Type B pancreatic cell (in vitro differentiated cells): ENCODE measurements at places on chromosomes 3 and 15.

DNA sequence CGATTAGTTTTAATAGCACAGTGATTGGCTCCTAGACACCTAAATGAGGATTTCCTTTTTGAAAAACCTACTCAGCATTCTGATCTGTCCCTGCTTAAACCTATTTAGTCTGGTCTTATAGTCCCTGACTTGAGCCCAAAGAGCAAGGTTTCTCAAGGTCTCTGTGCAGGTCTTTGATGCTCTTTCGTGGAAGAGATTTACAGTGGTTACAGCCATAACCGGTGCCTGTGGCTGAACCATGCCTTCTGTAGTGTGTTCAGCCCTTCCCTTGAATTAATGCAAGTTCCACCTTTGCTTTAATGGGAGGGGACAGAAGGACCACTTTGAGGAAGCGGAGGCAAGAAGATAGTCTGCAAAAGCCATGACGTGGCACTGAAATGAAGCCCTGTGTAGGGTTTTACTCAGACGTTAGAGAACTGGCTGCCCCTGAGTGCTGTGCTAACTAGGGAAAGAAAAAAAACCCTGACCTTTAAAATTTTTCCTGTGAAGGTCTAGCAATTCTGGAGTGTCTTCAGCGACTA, 43.0 kb downstream of the ZBTB38 start:
- DNase-seq, result no peak
- H3K27me3 ChIP-seq, result no peaks in the 10 kb centered on the region
- H3K36me3 ChIP-seq, result peaks cover 31% of the 10 kb centered on the region
- peaks cover 61% of the 10 kb centered on the region for H3K4me1 ChIP-seq

DNA sequence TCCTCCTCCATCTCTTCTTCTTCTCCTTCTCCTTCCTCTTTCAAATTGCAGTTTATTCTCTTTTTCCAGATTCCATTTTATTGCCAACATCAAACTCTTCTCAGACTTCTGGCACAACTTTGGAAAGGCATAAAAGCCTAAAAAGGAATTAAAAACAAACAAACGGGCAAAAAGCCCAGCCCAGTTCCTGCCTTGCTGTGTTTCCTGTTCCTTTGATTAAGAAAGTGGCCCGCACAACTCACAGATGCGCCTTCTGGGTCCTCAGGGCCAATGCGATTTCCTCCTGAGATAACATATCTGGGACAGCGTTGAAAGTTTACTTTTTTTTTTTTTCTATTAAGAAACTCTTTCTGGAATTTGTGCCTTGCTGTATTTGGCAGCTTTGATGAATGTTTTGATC, 158.7 kb upstream of the UBE3A start:
- H3K27ac ChIP-seq, result no peak overlapping the region
- H3K4me1 ChIP-seq, result no peaks in the 10 kb centered on the region
- H3K4me3 ChIP-seq, result no peak overlapping the region
- H3K27me3 ChIP-seq, result no peaks in the 10 kb centered on the region
- DNase-seq, result no peak
- H3K36me3 ChIP-seq, result no peaks in the 10 kb centered on the region

- H3K27ac ChIP-seq, result no peak overlapping the region
- peaks cover 9% of the 10 kb centered on the region for H3K4me1 ChIP-seq
- no peaks in the 10 kb centered on the region for H3K36me3 ChIP-seq
- peaks cover 18% of the 10 kb centered on the region for H3K27me3 ChIP-seq
Measured at GRCh38 chr3:53510508-53510907, 16.1 kb downstream of the CACNA1D start.

DNA sequence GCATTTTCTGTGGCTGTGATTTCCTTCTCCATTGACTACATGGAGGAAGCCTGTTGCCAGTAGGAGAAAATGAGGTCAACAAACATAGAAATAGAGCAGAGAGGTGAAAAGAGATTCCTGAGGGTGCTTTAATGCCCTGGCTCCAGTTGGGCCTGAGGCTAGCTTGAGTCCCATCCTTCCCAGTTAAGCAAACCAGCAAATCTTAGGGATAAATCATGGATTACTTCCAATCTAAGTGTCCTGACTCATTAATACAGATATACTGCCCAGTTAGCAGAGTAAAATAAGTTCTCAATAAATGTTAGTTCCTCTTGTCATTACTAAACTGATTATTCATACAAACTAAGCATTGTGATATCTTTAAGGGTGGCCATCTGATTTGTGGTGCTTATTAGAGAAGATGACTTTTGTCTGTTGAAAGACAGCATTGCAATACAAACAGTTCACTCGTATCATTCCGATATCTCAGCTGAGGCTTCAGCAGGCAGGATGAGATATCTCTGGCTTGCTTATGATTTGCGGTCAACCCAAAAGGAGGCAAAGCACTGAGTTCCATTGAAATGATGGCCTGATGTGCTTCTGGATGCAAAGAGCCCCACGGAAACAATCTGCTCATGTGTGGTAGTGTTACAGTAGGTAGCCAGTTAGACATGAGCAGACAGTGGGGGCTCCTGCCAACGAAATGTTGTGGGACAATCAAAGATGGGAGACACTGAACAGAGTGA, 6.6 kb upstream of the STARD5 start:
- no peak for DNase-seq
- no peaks in the 10 kb centered on the region for H3K36me3 ChIP-seq
- peaks cover 5% of the 10 kb centered on the region for H3K27me3 ChIP-seq
- no peak overlapping the region for H3K27ac ChIP-seq

GRCh38 chr15:46732060-46732459, 985.2 kb upstream of the SEMA6D start:
- H3K4me3 ChIP-seq, result no peak overlapping the region
- H3K36me3 ChIP-seq, result no peaks in the 10 kb centered on the region
- no peak for DNase-seq
- H3K4me1 ChIP-seq, result no peaks in the 10 kb centered on the region

- no peaks in the 10 kb centered on the region for H3K4me1 ChIP-seq
- no peak for DNase-seq
- peaks cover 5% of the 10 kb centered on the region for H3K27me3 ChIP-seq
Measured at GRCh38 chr15:26073430-26074333, 210.6 kb upstream of the ATP10A start.

DNA sequence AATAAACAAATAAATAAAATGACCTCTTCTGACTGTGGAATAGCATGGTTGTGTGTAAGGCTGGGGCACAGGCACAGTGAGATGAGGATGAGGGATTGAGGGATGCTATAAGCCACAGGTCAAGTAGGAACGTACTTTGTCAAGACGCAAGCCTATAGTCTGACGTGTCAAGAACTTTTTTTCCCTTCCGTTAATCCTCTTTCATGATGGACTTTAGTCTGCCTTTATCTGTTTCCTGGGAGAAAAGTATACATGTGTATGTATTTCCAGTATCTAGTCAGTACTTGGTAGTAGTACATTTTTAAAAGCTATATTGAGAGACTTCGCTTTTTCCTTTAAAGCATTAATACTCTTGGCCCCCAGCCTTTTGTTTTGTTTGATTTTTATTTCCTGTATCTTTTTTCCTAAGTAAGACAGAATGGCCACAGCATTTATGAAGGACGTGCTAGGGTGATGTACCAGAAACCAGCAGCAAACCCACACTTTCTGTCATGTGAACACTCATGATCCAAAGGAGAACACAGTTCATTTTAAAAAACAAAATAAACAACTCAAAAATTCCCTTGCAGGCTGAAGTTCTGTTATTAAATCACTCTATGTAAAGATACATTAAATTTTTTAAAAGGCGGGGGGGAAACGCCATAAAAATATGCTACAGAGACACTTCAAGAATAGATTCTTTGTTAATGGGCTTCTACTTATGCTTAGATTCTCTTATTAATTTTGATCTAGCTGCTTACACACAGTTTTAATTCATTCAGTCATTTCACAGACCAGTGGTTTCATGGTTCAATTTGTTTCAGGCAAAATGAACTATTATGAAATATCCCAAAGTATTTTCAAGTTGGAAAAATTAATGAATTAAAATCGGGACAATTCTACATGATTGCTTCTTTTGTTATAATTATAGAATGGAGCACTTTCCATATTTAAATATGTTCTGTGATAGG, 114.7 kb downstream of the SNRK start:
- H3K4me3 ChIP-seq, result no peak overlapping the region
- H3K4me1 ChIP-seq, result no peaks in the 10 kb centered on the region
- DNase-seq, result no peak
- no peaks in the 10 kb centered on the region for H3K36me3 ChIP-seq
- no peaks in the 10 kb centered on the region for H3K27me3 ChIP-seq

DNA sequence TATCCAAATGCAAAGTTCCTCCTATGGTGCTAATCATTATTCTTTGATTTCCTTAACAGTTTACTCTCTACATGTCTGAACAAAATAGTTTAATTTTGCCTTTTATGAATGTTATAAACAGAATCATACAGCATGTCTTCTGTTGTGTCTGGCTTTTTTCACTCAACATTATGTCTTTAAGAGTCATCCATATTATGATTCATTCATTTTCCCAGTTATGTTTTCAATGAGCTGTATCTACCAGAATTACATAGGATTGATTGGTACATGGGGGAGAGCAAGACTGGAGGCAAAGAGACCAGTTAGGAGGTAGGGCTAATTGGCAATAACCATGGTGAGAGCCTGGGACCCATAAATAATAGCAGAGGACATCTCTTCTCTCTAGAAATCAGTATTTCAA, 16.6 kb upstream of the RAP2B start:
- H3K27ac ChIP-seq, result peak overlapping the region; percentile 46
- H3K36me3 ChIP-seq, result no peaks in the 10 kb centered on the region

- peaks cover 24% of the 10 kb centered on the region for H3K36me3 ChIP-seq
- DNase-seq, result no peak
- H3K4me3 ChIP-seq, result no peak overlapping the region
- no peaks in the 10 kb centered on the region for H3K27me3 ChIP-seq
Measured at GRCh38 chr15:55685286-55685685, 57.7 kb downstream of the PRTG start.

GRCh38 chr3:106473576-106474475, 605.0 kb upstream of the CBLB start:
- H3K27ac ChIP-seq, result no peak overlapping the region
- no peak for DNase-seq
- no peaks in the 10 kb centered on the region for H3K36me3 ChIP-seq
- no peaks in the 10 kb centered on the region for H3K4me1 ChIP-seq
- no peak overlapping the region for H3K4me3 ChIP-seq
- H3K27me3 ChIP-seq, result no peaks in the 10 kb centered on the region

- no peak overlapping the region for H3K27ac ChIP-seq
- H3K4me1 ChIP-seq, result peaks cover 4% of the 10 kb centered on the region
- no peak for DNase-seq
- no peak overlapping the region for H3K4me3 ChIP-seq
- no peaks in the 10 kb centered on the region for H3K36me3 ChIP-seq
Measured at GRCh38 chr15:70777170-70777926, 14.0 kb upstream of the UACA start.

GRCh38 chr15:95734422-95735316, 595.8 kb upstream of the NR2F2 start:
- H3K27me3 ChIP-seq, result no peaks in the 10 kb centered on the region
- H3K27ac ChIP-seq, result peak overlapping the region; percentile 7
- peaks cover 10% of the 10 kb centered on the region for H3K4me1 ChIP-seq
- H3K36me3 ChIP-seq, result peaks cover 5% of the 10 kb centered on the region

DNA sequence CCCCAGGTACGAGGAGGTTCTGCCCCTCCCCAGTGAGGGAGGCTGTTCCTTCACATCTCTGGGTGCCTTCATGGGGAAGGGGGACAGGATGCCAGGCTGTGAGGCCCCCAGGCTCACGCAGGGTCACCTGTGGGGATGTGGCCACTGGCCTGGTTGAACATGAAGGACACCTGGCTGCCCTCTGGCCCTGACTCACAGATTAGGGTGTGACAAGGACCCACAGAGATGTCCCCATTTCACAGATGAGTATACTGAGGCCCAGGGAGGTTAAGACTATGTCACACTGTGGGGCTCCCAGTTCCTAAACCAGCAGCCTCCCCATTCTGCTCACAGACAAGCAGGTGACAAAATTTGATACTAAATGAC, 42.4 kb downstream of the PCSK6 start:
- DNase-seq, result no peak
- H3K27me3 ChIP-seq, result peaks cover 3% of the 10 kb centered on the region
- H3K4me1 ChIP-seq, result peaks cover 22% of the 10 kb centered on the region
- peaks cover 3% of the 10 kb centered on the region for H3K36me3 ChIP-seq
- H3K27ac ChIP-seq, result no peak overlapping the region

DNA sequence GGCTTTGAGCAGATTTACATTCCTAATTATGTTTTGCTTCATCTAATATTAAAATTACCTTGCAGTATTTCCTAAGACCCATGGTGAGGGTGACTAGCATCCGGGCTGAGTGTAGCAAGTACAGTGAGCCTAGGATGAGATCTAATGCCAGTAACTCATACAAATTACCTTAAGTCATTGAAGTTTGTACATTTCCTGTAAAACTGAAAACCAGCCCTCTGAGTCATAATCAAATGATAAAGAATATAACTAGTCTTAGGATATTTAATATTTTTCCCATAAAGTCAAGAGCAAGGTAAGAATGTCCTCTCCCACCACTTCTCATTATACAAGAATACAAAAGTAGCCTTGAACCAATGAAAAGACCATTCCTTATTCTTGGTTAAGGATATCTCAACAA, 54.8 kb upstream of the CHRM5 start:
- no peaks in the 10 kb centered on the region for H3K27me3 ChIP-seq
- no peak for DNase-seq
- no peaks in the 10 kb centered on the region for H3K36me3 ChIP-seq
- no peak overlapping the region for H3K27ac ChIP-seq
- H3K4me1 ChIP-seq, result peaks cover 22% of the 10 kb centered on the region
- no peak overlapping the region for H3K4me3 ChIP-seq

DNA sequence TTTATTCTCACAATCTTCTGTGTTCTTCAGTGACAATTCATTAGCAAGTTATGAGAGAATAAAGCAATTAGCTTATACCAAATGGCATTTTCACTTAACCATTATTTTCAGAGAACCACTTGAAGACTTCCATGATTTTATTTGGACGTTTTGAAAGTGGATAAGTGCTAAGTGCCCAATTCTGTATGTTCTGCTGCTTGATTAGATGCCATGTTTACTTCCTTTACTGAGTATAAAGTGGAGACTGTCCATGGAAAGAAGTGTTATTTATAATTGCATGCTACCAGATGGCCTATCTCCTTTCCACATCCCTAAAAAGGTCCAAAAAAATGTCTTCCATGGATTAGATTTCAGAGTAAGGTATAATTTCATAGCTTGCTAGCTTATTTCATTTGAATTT, 69.6 kb downstream of the SUMF1 start:
- H3K36me3 ChIP-seq, result peaks cover 16% of the 10 kb centered on the region
- DNase-seq, result no peak
- no peak overlapping the region for H3K4me3 ChIP-seq

- no peaks in the 10 kb centered on the region for H3K36me3 ChIP-seq
- H3K27me3 ChIP-seq, result no peaks in the 10 kb centered on the region
- no peak overlapping the region for H3K4me3 ChIP-seq
- no peak for DNase-seq
Measured at GRCh38 chr3:17946619-17947018, 204.2 kb upstream of the TBC1D5 start.
